ENCODE measurements at places on chromosomes 2 and 18. TPM values are rescaled to one million over a fixed set of nuclear protein-coding genes. Genes with fewer than 3 reads are reported as not detected.

DNA sequence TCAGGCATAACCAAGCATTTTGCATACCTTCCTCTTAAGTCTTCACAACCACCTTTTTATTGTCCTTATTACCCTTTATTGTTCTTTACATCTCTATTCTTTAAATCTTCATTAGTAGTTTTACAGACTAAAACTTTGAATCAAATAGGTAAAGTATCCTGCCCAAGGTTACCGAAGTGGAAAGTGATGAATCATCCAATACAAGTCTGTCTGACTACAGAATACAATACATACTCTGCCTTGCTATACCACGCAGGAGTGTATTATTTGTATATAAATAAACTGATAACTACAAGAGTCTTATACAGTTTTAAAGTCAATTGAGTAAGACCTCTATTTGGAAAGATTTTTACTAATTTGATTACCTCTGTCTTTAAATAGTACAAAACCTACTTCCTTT is 196.0 kb downstream of the ZEB2 start:
- DNase-seq = no peak

DNA sequence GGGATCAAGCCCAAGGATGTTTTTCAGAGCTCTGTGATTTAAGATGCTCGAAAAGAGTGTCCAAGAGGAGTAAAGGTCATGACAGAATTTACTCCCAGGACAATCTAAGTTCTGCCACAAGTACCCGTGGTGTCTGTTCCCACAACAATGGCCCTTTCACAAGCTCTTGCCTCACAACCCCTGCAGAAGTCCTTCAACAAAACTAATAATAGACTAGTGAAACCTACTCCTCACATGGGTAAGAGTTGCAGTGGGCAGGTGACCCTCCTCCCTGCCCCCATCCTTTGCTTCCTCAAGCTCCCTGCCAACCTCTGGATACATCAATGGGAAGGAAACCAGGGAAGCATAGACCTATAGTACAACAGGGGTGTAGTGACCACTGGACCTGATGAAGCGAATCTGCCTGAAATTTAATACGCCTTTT is 34.9 kb downstream of the PTCD3 start:
- no peak for DNase-seq

The GRP gene
- not detected for total RNA-seq

The DPYSL5 gene
- total RNA-seq = 0.78 TPM

The HOXD13 gene
- total RNA-seq = not detected

Measured in ovary (tissue), 10 donors.